ENCODE measurements at places on chromosomes 4 and X. TPM values are rescaled to one million over a fixed set of nuclear protein-coding genes. Genes with fewer than 3 reads are reported as not detected.

The GPR82 gene
- total RNA-seq, result not detected

The ETDB gene
- not detected for total RNA-seq

The SEL1L3 gene
- total RNA-seq, result 27.2 TPM

The NPY2R gene
- not detected for total RNA-seq

The VEGFD gene
- 0.31 TPM for total RNA-seq

The GIMD1 gene
- total RNA-seq, result not detected

The UNC5C gene
- total RNA-seq, result not detected

The S100P gene
- 55.6 TPM for total RNA-seq

The VCX3A gene
- total RNA-seq, result not detected

The CT55 gene
- not detected for total RNA-seq

The NKX6-1 gene
- total RNA-seq, result 0.48 TPM

The JAKMIP1 gene
- total RNA-seq, result not detected

The DRD5 gene
- not detected for total RNA-seq

The PDE6B gene
- total RNA-seq, result not detected

The CXCL11 gene
- total RNA-seq, result not detected

The KCND1 gene
- 0.92 TPM for total RNA-seq

The ENPEP gene
- 0.14 TPM for total RNA-seq

The KLB gene
- total RNA-seq, result 0.06 TPM

The TECRL gene
- not detected for total RNA-seq

The SPANXA1 gene
- total RNA-seq, result not detected

The IL1RAPL1 gene
- not detected for total RNA-seq

The APOOL gene
- total RNA-seq, result 8.4 TPM

The TLR10 gene
- total RNA-seq, result 0.06 TPM
